ENCODE measurements at places on chromosomes 16 and 17.

GRCh38 chr17:79340333-79341221, 266.0 kb downstream of the ENGASE start:
- no peak for DNase-seq

DNA sequence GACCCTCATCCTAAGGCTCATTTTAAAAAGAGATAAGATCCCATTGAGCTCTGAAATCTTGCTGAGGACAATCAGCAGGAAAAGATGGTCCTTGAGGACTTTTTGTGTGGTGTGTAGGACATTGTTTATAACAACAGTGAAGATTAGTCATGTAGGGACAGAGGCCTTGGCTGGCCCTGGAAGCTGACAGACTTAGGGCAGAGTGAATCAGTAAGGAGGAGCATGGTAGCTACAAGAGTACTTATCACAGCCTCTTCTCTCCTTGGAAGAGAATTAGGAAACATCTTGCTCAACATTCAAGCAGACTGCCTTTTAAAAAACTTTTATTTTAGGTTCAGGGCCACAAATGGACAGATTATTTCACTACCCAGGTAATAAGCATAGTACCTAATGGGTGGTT, 665.9 kb upstream of the SALL1 start:
- DNase-seq, result no peak

GRCh38 chr17:80902197-80902962, 89.3 kb upstream of the CHMP6 start:
- DNase-seq, result no peak

GRCh38 chr17:82861393-82861775, 21.6 kb upstream of the ZNF750 start:
- DNase-seq, result no peak

DNA sequence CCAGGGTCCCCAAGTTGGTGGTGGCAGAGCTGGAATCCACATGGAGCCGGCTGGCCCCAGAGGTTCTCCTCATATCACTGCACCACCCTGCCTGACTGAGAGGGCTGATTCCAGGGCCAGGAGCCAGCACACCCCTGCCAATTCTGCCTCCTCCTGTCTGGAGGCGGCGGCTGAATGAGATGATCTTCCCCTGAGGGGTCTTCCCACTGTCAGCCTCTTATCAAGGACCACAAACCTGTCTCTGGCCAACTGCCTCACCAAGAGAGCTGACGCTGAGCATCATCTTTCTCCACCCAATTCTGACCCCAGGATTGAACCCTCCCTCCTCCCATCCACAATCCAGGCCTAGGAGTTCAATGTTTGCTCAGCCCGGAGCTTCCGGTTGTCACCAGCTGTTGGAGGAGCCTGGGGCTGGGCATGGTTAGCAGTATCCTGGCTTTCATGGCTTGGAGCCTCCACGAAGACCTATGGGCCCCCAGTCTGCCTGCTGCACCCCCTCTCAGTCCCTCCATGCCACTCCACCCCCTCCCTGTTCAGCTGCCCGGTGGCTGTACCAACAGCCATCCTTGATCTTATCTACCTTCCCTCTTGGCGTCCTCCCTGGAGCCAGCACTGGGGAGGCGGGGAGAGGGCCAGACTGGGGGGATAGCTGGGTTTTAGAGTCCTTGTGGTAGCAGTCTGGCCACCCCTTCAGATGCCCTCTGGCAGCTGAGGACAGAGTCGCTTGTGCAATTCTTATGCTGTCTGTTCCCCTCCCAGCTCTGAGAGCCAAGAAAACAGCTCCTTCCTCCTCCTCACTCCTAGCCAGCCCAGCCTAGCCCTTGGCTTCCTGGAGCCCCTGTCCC, 25.6 kb downstream of the ABCC3 start:
- no peak for DNase-seq

DNA sequence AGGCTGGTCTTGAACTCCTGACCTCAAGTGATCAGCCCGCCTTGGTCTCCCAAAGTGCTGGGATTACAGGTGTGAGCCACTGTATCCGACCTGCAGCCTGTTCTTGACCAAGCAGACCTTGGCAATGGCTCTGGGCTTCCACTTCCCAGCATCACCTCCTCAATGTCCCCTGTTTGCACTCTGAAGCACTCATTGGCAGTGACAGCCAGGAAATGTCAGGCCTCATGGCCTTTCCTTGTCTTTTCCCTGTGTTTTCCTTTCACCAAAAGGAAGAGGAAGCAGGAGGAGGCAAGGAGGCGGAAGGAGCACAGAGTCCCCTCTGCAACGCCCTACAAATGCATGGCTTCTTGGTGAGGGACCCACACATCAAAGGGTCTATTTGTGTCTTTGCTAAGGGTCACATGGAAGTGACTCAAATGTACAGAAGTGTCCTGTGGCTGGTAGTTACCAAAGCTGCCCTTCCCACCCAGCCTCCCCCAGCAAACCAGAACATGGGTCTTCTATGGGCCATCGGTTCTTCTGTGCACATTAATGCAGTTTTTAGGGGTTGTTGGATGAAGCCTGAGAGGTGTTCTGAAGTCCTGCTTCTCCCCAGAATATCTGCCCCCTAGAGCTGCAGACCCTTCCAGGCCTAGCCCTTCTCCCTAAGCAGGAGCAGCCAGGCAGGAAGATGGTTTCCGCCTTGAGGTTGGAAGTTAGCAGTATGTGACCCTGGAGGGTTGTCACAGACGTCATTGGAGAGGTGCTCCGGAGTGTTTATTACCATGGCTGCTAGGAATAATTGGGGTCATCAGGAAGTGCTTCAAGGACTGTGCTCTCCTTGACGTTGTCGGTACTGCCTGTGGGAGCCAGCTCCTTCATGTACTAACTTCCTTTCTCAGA, 60.8 kb downstream of the WIPI1 start:
- no peak for DNase-seq

GRCh38 chr16:2775765-2776499, 1.1 kb downstream of the ELOB start:
- no peak for DNase-seq

GRCh38 chr16:69717066-69717465, 9.3 kb downstream of the NQO1 start:
- DNase-seq, result no peak

- no peak for DNase-seq
Observed at GRCh38 chr17:61503961-61504360, 51.7 kb downstream of the TBX4 start.

DNA sequence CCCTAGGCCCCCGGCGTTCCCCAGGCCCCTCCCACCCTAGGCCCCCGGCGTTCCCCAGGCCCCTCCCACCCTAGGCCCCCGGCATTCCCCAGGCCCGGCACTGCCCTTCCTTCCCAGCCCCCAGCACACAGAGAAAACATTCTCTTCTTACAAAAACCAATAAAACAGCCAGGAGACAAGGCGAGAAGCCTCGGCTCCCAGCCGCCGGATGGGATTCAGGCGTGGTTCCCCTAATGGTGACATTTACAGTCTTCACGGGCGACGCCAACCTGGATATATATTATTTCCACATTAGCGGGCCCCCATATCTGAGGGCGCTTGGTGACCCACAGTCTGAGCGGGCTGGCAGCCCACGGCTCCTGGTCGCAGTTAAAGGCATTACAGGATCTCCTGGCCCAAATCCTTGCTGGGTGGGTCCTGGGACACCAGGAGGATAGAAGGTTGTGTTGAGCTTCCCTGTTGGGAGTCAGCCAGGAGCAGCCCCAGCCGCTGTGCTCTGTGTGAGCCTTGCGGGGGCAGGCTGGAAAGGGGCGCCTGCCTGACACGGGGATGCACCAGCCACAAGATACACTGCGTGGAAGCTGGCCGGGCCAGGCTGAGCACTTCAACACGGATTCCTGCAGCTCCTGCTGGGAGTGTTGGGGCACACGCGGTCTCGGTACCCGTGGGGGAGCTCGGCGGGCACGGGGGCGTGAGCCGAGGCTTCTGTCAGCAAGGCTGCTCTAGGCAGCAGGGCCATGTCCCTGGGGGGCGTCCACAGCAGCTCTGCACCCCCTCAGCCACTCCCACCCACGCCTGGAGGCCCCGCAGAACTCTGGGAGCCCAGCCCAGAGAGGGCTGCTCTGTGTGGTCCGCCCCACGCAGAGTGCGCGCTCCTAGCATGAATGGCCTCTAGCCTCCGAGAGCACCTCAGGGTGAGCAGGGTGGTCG, 83.7 kb downstream of the LMF1 start:
- peak; percentile 96 for DNase-seq

DNA sequence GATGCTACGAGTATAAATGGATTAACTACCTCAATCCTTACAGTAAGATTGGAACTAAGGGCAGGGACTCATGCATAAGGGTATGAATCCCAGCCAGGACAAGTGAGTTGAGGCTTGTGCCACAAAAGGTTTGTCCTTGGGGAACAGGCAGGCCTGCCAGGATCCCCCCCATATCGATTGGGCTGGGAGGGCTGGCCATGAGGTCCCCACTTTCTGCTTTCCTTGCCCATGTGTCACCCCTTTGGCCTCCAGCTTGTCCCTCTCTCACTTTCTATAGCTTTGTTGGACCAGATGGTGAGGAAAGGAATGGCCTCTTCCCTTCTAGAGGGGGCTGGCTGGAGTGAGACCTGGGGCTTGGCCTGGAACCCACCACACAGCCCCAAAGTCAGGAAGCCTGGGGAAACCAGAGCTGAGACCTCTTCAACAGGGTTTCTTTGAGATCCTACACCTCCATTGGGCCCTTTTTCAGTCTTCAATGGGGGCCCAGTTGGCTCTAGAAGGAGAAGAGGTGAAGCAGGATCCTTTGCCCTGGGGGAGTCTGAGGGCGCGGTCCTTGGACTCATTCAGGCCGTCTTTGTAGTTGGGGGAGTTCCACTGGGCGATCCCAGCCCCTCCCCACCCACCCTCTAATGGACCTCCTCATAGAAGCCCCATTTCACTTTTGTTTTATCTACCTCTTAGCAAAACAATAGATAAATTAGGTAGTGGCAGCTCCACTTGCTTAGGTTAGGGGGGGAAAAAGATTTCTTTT, 57.3 kb downstream of the IGF2BP1 start:
- DNase-seq, result peak; percentile 56

Measured in H7 (cell line).